ENCODE measurements at places on chromosomes 4 and X.
A peak's percentile ranks its signal among the peaks of the same experiment; 100 is the strongest.

DNA sequence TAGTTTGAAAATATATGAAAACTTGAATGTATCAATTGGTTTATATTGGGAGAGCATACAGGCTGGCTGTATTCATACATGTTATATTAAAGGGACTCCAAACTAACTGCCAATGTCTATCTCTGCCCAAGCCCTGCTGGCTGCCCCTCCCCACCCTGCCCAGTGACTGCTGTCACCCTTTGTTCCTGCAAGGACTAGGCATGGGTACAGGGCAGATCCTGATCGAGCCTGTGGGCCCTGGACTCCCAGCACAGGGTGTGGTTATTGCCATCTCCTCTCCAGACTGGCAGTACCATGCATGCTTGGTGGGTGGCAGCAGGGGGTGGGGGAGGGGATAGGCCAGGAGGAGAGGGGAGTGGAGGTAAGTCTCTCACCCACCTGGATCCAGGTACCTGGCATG lies 167.5 kb upstream of the RASGEF1B start:
- no peak for DNase-seq

DNA sequence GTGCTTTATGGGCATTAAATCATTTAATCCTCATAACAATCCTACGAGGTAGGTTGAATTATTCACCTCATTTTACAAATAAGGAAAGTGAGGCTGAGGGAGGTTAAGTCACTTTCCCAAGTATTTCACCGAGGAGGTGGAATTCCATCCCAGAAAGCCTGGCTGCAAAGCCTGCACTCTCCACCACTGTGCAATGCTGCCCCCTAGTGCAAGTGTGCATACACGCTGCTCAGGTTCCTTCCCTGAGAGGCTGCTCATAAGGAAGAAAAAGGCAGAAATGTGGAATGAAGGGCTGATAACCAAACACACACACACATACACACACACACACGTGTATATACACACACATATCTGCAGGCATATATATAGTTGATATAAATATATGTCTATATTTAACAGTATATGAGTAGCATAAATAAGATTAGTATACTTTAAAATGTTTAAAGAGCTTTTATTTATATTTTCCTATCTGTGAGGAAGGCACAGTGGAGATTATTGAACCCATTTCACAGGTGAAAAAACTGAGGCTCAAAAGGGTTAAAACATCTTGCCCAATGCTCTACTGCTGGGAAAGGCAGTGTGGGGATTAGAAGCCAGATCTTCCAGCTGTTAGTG lies 714.5 kb upstream of the TENM3 start:
- peak; percentile 40 for DNase-seq

- DNase-seq = no peak
Observed at GRCh38 chr4:67700116-67700737, 728 bp downstream of the UBA6 start.

DNA sequence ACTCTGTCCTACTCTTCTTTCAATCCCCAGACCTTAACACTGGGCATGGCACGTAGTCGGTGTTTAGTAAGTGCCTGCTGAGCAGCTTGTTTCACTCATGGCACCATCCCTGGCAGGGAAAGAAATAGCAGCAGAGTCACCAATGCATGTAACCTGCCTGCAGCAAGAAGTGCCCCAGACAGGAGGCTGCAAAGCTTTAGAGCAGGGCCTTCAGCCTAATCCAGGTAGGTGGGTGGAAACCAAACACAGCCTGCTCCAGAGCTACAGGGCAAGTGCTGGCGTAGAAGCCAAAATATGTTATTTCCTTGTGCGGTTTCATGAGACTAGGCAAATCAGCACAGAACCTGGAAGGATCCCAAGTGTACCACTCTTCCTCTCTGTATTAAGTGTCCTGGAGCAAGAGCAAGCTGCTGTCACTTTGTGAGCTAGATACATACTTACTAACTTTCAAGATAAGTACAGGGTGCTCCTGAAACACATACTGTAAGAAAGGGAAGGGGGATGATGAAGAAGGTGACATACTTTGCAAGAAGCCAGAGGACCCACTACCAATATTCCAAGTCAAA lies 5.5 kb downstream of the PROM1 start:
- DNase-seq = no peak

- DNase-seq = no peak
Observed at GRCh38 chr4:36761607-36762006, 480.2 kb downstream of the DTHD1 start.

GRCh38 chr4:185559915-185560281 lies 24.6 kb upstream of the PDLIM3 start:
- no peak for DNase-seq

All from activated CD4-positive, alpha-beta memory T cell treated with anti-CD3 and anti-CD28 coated beads for 36 hours (primary cell).